Left ventricle myocardium inferior (tissue), 1 donor: ENCODE measurements at places on chromosomes 12 and 14. TPM values are rescaled to one million over a fixed set of nuclear protein-coding genes. Genes with fewer than 3 reads are reported as not detected.
A peak's percentile ranks its signal among the peaks of the same experiment; 100 is the strongest.

GRCh38 chr12:62898526-62898925, 36.4 kb downstream of the PPM1H start:
- DNase-seq = no peak

DNA sequence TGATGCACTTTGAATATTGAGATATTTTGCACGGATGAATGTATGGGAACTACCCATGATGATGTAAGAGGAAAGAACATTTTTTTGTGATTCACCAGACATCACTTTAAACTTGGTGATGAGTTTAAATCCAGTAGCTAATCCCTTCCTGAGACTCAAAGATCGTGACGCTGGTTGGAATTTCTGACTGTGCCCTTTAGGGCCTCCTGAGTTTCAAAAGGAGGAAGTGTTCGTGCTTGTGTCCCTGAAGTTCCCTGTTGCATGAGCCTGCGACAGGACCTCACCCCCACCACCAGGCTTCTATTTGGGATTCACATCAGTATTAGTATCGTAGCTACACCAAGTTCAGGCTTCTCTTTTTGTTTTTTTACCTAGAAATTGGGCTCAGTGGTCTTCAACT, 18.6 kb upstream of the RIN3 start:
- no peak for DNase-seq

GRCh38 chr12:18339633-18340032, 78.3 kb downstream of the PIK3C2G start:
- no peak for DNase-seq

DNA sequence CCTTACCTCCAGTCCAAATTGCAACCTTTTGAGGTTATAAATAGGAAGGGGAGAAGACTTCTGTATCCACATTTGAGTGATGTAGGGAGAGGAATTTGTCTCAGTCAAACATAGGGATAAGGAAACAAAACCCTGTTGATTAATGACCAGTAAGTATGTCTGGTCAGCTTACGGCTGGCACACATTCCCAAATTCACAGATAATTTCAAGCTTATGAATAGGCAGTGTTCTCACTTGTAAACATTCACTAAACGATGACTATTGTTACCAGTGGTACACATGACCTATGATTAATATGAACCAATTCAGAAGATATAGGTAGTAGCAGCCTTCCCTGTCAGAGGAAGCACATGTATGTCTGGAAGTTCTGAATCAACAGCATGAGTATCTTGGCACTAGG, 33.0 kb upstream of the SLC5A8 start:
- no peak for DNase-seq

Gene MORN3
- total RNA-seq = not detected

DNA sequence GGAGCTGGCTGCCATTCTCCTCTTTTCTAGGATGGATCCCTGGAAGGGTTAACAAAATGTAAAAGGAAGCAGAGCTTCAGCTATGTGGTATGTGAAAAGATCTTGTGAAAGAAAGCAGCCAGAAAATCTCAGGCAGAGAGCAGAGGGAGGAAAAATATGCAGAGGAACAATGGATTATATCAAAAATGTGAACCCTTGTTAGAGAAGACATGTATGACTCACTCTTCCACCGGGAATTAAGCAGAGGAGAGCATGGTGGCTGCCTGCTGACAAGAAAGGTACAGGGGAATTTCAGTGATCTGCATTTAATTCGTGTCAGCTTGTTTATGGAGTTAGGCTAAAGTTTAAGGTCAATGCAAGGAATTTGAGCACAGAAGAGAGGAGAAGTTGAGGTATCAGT, 46.3 kb downstream of the KCNA1 start:
- no peak for DNase-seq

DNA sequence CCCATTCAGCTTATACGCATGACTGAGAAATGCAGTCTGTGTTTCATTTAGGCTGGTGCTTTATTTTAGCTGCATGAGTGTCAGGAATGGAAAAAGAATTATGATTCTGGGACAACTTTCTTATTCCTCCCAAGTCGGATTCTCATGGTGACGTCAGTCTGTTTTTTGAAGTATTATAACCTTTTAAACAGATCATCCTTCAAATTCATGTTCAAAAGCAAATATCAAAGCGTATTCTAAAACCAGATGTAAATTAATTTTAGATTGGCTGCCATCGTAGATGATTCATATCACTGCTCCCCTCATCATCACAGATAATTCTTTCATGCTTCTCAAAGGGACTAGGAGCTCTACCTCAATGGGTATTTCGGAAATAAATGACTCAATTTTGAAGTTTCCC, 15.0 kb downstream of the FNTB start:
- DNase-seq = no peak

GRCh38 chr12:108699955-108700563, 31.3 kb downstream of the CORO1C start:
- DNase-seq = no peak

DNA sequence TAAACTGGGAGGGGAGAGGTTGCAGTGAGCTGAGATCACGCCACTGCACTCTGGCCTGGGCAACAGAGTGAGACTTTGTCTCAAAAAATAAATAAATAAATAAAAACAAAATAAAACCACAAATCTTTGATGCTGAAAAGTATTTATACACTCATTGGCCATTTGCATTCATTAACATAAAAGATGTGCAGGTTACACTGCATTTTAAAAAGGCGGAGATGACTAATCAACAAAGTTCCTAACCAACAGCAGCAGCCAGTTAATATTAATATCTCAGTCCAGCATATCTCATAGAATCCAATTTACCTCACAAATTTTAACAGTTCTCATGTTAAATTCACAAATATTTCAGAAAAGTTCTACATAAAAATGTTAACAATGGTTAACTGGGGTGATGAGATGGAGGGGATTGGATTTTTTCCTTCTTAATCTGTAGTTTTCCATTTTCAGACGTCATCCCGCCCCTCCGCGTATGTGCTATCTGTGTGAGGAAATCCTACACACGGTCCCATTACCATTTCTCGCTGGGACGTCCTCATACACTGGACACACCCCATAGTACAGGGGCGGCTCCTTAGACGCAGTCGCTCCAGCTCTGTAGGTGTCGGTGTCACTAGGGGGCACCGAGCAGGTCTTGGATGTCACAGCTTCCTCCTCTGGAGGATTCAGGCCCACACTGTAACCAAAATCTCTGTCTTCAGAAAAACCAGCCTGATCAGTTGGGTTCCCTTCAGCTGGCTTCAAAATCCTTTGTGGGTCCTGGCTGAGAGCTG, 7.3 kb downstream of the ANKLE2 start:
- DNase-seq = no peak

Gene CD163
- 44.7 TPM for total RNA-seq

DNA sequence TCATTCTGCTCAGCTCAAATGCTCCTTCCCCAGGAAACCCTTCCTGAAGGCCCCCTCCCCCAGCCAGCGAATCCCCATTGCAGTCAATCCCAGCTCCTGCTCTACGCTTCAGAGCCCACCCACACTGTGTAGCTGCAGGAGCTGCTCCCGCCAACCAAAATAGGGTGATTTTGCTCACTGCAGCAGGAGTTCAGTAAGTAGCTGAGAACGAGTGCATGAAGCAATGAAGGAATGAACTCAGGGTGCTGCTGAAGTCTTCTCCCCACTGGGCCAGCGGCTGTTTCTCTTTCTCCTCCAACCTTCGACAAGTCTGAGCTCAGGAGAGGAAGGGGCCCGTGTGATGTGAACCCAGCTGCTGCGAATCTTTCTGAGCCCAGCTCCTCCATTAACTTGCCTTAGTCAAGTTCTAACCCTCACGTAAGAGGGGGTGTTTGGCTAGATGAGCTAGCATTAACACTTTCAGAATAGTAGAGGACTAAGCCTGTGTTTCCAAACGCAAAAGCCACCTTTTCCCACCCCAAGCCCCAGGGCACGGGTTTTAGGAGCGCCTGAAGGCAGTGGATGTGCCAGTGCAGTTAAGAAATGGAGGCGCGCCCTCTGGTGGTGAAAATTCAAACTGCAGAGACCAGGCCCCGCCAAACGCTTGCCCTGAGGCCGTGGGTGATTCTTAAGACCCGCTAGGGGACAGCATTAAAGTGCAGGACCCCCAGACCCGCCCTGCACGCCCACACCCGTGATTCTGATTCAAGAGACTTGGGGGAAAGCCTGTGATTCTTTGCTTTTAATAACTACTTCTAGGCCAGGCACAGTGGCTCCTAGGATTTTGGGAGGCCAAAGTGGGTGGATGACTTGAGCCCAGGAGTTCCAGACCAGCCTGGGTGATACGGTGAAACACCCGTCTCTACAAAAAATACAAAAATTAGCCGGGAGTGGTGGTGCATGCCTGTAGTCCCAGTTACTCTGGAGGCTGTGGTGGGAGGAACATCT, 11.9 kb upstream of the SERPINA4 start:
- peak; percentile 47 for DNase-seq

DNA sequence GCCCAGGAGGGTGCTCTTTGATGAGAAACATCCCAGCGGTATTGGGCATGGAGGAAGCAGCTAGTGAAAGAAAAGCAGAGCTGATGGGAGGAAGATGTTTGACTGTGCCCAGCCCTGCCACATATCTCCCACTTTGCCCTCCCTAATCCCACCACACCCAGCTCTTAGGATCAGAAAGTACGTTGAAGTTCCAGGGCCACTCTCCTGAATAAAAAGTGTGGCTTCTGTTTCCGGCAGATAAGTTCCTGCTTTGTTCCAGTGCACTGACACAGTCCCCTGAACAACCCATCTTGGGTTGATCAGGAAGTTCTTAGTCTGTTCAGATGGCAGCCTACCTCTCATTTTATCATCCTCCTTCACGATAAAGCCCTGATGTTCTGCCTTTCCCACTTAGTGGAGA, 16.5 kb downstream of the TPCN1 start:
- DNase-seq = no peak

DNA sequence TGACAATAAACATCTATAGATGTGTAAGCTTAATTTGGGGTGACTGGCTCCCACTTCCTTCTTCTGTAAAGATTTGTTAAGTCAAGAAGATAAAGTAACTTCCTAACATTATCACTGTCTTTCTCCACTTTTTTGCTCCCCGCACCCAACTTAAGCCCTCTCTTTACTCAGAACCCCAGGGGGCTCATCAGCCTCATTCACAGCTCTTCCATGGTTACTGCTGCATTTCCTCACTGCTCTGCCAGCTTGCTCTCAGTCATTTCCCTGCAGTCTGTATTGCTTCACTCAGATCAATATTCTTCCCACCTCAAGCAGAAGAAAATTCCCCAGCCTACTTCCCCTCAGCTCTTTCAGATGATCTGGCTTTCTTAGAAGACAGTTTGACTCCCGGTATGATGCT, 102.0 kb downstream of the PIK3C2G start:
- no peak for DNase-seq

Gene PYGL
- total RNA-seq = 5.8 TPM

Gene EPYC
- total RNA-seq = not detected

DNA sequence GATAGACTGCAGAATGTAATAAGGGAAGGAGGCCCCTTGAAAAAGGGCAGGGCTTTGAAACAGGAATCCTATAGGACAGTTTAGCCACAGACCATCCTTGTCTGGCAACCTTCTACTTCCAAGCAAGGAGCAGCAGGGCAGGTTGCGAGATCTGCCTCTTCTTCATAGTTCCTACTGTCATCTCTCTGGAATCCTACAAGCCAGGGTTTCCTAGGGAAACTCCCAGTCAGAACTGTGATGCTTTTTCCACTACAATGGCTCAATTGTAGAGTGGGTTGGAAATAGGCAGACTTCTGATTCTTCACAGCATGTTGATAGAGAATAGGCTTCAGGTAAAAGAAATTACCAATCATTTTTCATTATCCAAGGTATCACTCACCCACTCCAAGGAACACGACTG, 186.3 kb downstream of the DACT1 start:
- no peak for DNase-seq

Gene MYO1H
- total RNA-seq = 0.16 TPM

Gene MFAP5
- 55.8 TPM for total RNA-seq

- no peak for DNase-seq
These were observed 33.9 kb downstream of the SERPINA3 start for GRCh38 chr14:94646066-94646465.

Gene ANGEL1
- 9.3 TPM for total RNA-seq

Gene DEGS2
- total RNA-seq = not detected
